Stomach (tissue), 19 donors: ENCODE measurements at places on chromosomes 2 and 18. TPM values are rescaled to one million over a fixed set of nuclear protein-coding genes. Genes with fewer than 3 reads are reported as not detected.

CRYBA2 gene
- 2.8 TPM for total RNA-seq

SAG gene
- not detected for total RNA-seq

ALKAL2 gene
- total RNA-seq: 29.8 TPM

GRCh38 chr2:23549821-23550530, 165.0 kb downstream of the KLHL29 start:
- no peaks in the 10 kb centered on the region for H3K36me3 ChIP-seq
- H3K4me3 ChIP-seq: no peak overlapping the region
- DNase-seq: no peak
- H3K27me3 ChIP-seq: no peaks in the 10 kb centered on the region
- peaks cover 18% of the 10 kb centered on the region for H3K4me1 ChIP-seq

DNA sequence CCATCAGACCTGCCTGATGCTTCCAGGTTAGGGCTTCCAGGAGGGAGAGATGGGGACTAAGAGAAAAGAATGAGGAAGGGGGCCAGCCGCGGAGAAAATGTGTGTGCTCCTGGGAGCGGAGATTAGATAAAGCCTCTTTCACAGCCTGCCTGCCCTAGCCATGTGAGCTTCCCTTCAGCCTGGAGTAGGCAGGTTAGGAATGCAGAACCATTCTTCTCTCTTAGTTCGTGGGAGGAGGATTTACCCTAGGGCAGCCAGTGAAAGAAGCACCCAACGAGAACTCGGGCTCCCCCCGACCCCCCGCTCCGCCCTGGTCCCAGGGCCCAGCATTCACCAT, 36.1 kb downstream of the POMC start:
- peaks cover 25% of the 10 kb centered on the region for H3K27me3 ChIP-seq
- H3K4me3 ChIP-seq: peak overlapping the region; percentile 43
- no peaks in the 10 kb centered on the region for H3K36me3 ChIP-seq
- H3K4me1 ChIP-seq: peaks cover 22% of the 10 kb centered on the region
- no peak overlapping the region for H3K27ac ChIP-seq

GRCh38 chr2:19609266-19609665, 250.8 kb upstream of the OSR1 start:
- H3K27ac ChIP-seq: no peak overlapping the region
- no peak overlapping the region for H3K4me3 ChIP-seq
- no peak for DNase-seq
- no peaks in the 10 kb centered on the region for H3K36me3 ChIP-seq
